Ovary (tissue), 10 donors: ENCODE measurements at places on chromosomes 5 and 9. TPM values are rescaled to one million over a fixed set of nuclear protein-coding genes. Genes with fewer than 3 reads are reported as not detected.

Gene KIF4B
- polyA plus RNA-seq: not detected

Gene LPAR1
- 22.3 TPM for polyA plus RNA-seq

Gene C5orf58
- polyA plus RNA-seq: not detected

Gene LRRC14B
- 0.04 TPM for polyA plus RNA-seq

Gene PDE6A
- 0.68 TPM for polyA plus RNA-seq

Gene BARX1
- 0.07 TPM for polyA plus RNA-seq

Gene UNC13B
- 5.7 TPM for polyA plus RNA-seq

Gene PAEP
- 0.41 TPM for polyA plus RNA-seq

Gene UBTD2
- 17.0 TPM for polyA plus RNA-seq

Gene LECT2
- not detected for polyA plus RNA-seq
